ENCODE measurements at places on chromosomes 16 and 17.

DNA sequence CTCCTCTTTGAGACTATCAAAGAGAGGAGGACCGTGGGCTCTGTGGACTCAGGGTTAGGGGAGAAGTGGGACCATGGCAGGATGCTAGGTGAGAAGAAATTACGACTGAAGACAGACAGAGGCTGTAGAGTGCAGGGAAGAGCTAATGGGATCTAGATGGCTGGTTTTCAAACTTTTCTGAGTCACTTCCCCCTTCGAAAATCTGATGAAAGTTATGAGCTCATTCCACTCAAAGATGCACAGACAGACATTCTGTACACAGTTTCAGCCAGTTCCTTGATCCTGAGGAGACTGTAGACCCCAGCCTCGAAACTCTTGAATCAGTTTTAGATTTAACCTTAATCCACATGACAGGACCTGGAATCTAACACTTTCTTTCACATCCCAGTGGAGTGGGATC, 40.7 kb downstream of the RGS9 start:
- no peaks in the 10 kb centered on the region for H3K36me3 ChIP-seq
- H3K4me3 ChIP-seq: no peak overlapping the region
- no peak overlapping the region for H3K27ac ChIP-seq
- H3K27me3 ChIP-seq: no peaks in the 10 kb centered on the region
- H3K4me1 ChIP-seq: peaks cover 6% of the 10 kb centered on the region

DNA sequence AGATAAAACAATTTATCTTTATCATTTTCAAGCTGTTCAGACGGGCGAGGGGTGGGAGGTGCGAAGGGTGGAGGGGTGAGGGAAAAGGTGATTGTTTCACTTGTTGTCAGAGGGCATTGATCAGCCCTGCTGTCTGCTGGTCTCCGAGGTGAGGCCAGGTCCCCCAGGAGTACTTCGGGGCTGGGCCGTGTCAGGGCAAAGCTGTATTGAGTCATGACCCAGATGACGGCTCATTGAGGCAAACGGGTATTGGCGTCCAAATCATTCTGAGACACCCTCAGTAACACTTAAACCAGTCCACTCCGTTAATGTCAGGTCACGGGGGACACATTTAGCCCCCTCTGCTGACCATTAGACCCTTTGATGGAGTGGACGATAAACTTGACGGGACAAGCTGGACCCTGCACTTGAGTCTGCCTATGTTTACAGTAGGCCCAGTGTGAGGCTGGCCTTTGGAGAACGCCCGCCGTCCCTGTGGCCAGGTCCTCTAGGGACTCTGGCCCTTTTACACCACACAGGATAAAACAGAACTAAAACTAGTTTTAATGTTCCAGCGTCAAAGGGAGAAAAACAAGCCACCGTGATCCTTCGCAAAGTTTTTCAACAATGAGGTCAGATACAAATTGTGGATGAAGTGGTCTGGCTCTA, 502.2 kb upstream of the ZFHX3 start:
- no peak overlapping the region for H3K27ac ChIP-seq
- no peaks in the 10 kb centered on the region for H3K27me3 ChIP-seq
- DNase-seq: peak; percentile 29
- no peaks in the 10 kb centered on the region for H3K36me3 ChIP-seq

- H3K27me3 ChIP-seq: no peaks in the 10 kb centered on the region
- H3K27ac ChIP-seq: no peak overlapping the region
- no peaks in the 10 kb centered on the region for H3K4me1 ChIP-seq
- no peaks in the 10 kb centered on the region for H3K36me3 ChIP-seq
These were observed 189.3 kb downstream of the AATF start for GRCh38 chr17:37137906-37138514.

DNA sequence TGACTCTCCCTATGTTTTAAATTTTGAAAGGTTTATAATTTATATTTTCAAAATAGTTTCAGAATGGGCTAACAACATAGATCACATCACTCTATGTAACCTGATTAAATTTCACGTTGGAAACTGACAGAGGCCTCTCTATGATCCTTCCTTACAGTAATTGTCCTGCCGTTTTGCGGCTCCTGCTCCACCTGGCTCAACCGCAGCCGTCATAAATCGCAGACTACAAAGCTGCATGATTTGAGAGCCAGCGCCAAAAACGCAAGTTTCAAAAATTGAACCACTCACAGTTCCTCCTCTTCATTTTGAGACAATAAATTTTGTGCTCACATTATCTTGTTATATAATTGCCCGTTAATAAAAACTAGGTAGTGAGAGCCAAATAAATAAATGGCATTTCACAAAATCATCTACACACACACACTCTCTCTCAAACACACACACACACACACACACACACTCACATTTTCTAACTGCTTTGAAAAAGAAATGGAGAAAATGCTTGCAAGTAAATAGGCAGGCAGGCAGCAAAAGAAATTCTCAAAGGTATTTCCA, 263.1 kb upstream of the PSMD7 start:
- DNase-seq: no peak
- H3K4me3 ChIP-seq: no peak overlapping the region
- H3K27me3 ChIP-seq: no peaks in the 10 kb centered on the region
- H3K36me3 ChIP-seq: no peaks in the 10 kb centered on the region
- H3K4me1 ChIP-seq: peaks cover 2% of the 10 kb centered on the region

- H3K4me3 ChIP-seq: no peak overlapping the region
- H3K27ac ChIP-seq: no peak overlapping the region
These were observed 32.4 kb downstream of the RNF43 start for GRCh38 chr17:58384897-58385296.

DNA sequence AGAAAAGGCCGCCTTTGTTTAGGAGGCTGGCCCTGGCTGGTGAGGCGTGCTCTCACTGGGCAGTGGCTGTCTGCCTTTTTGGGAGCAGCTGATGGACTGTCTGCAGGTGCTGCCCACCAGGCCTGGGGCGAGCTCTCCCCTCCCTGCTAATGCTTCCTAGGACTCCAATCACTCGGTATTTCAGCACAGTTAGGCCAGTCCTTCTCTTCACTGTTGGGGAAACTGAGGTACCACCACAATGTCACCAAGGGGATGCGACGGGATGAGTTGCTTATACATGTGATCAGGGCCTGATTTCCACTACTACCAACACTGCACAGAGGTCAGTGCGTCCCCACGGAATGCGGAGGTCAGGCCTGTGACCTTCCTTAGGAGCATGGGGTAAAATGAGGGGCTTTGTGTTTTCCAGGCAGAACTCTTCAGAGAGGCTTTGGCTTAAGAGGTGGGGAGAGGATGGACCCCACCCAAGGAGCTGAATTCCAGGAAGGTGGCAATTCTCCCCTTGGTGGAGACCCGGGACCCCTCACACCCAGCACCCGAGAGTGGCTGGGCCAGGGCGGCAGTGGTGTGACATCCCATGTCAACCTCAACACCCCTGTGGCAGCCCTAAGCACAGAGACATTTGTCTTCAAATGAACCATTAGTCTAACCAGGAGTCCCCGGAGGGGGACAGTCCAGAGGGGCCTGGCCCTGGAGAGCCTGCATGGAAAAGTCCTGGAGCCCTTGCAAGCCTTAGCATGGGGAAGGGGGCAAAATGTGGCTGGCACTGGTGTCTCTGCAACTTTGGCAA, 86.4 kb downstream of the N4BP1 start:
- no peaks in the 10 kb centered on the region for H3K4me1 ChIP-seq
- H3K27ac ChIP-seq: no peak overlapping the region
- no peaks in the 10 kb centered on the region for H3K36me3 ChIP-seq

- H3K4me3 ChIP-seq: no peak overlapping the region
- DNase-seq: no peak
- no peak overlapping the region for H3K27ac ChIP-seq
- H3K4me1 ChIP-seq: peaks cover 2% of the 10 kb centered on the region
- H3K27me3 ChIP-seq: no peaks in the 10 kb centered on the region
These were observed 5.0 kb upstream of the SLC38A8 start for GRCh38 chr16:84047626-84048025.

DNA sequence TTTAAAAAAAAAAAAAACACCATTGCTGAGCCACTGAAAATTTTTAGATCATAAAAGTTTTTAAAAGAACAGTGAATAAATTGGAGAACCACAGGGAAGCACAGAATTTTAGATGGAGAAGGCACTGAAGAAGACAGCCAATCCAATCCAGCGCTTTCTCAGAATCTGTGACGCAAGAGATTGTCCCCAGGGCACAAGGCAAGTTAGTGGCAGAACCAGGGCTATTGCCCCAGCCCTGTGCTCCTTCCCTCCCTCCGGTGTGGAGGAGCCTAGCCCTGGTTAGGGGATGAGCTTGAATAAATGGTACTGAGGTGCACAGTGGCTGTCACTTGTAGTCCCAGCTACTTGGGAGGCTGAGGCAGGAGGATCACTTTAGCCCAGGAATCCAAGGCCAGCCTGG, 108.3 kb downstream of the ZNF423 start:
- peak; percentile 21 for DNase-seq
- no peak overlapping the region for H3K27ac ChIP-seq
- H3K36me3 ChIP-seq: no peaks in the 10 kb centered on the region
- no peaks in the 10 kb centered on the region for H3K27me3 ChIP-seq

DNA sequence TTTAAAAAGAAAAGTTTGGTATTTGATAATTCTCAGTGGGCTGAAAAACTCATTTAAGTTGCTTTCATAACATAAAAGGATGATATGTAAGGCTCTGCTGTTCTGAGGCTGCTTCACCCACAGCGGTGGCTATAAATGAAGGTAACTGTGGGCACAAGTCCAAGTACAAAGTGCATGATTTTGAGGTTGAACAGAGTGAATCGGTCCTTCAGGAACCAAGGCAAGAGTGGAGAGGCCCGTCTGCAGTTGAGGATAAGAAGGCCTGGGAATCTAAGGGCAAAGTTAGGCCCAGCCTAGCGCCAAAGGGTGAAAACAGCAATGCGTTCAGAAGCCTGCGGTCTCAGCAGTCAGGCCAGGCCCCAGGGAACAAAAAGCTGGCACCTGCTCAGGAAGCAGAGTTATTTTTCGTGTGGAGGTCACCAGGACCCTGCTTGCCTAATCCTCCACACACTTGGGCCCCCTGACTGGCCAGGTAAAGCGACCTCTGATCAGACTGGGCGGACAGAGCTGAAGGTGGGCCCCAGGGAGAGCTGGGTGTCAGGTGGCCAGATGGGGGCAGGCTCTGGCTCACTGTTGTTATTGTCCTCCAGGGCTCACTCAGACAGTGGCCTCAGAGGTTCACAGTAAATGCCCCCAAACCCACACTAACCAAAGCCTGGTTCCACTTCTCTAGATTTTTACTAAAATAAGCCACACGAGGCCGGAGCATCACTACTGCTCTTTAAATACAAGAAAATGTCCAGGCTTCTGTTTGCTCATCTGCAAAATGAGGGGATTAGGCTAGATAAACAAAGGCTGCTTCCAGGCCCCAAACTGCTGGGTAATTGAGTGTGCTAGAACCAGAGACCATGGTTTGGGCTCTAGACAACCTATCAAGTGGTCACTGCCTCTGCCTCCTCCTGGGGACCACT, 46.5 kb downstream of the TEX2 start:
- H3K4me1 ChIP-seq: peaks cover 4% of the 10 kb centered on the region
- no peaks in the 10 kb centered on the region for H3K36me3 ChIP-seq
- H3K27ac ChIP-seq: no peak overlapping the region
- peak; percentile 41 for DNase-seq
- H3K27me3 ChIP-seq: no peaks in the 10 kb centered on the region

DNA sequence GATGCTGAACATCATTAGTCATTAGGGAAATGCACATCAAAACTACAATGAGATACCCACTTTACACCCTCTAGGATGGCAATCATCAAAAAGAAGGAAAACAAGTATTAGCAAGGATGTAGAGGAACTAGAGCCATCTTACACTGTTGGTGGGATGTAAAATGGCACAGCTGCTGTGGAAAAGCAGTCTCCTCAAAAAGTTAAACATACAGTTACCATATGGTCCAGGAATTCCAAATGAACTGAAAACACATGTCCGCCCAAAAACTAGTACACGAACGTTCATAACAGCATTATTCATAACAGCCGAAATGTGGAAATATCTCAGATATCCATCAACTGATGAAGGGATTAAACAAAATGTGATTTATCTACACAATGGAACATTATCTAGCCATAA, 7.0 kb downstream of the FBF1 start:
- no peak for DNase-seq
- H3K27me3 ChIP-seq: no peaks in the 10 kb centered on the region
- no peaks in the 10 kb centered on the region for H3K36me3 ChIP-seq
- H3K4me1 ChIP-seq: no peaks in the 10 kb centered on the region
